ENCODE measurements at places on chromosomes 16 and 17.

DNA sequence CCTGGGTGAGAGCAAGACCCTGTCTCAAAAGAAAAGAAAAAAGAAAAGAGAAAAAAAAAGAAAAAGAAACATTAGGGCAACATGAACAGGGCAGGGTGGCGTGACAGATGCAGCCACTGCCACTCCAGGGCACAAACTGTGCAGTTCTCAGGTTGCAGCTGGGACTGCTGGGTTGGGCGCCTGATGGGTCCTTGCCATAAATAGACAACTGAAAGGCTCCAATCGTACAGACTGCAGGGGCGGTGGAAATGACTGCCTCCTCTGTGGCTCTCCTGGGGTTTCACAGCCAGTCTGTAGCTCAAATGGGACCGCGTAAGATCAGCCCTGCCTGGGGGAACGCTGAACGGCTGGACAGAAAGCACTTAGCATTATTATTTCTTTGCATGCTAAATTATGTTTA, 130.7 kb downstream of the CPPED1 start:
- no peak for DNase-seq

GRCh38 chr16:51464996-51465395, 313.9 kb upstream of the SALL1 start:
- no peak for DNase-seq

GRCh38 chr17:32285746-32286517, 20.3 kb downstream of the RHBDL3 start:
- no peak for DNase-seq

- DNase-seq, result no peak
Observed at GRCh38 chr17:34169496-34169895, 85.6 kb upstream of the CCL2 start.

DNA sequence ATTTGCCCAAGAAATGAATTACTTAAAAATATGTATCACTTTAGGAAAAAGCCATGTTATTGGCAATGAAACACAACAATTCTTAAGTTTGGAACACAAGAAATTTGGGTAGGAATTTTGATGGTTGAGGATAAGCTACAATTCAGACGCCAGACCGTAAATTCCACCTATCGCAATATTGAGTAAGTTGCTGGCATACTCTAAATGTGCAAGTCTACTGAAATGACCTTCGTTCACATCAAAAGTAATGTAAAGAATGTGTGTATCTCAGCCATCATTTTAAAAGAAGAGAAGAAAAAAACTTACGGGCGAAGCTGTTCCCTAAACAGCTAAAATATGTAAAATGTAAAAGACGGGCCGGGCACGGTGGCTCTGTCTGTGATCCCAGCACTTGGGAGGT, 33.4 kb downstream of the UBE2G1 start:
- DNase-seq, result no peak
